ENCODE measurements at places on chromosomes 5 and 9. TPM values are rescaled to one million over a fixed set of nuclear protein-coding genes. Genes with fewer than 3 reads are reported as not detected.

The COL15A1 gene
- 109 TPM for total RNA-seq

The CARD9 gene
- 2.3 TPM for total RNA-seq

The IL13 gene
- total RNA-seq, result not detected

The MSX2 gene
- 0.81 TPM for total RNA-seq

The MEGF10 gene
- 0.27 TPM for total RNA-seq

The IL9 gene
- total RNA-seq, result not detected

The PLCXD3 gene
- 1.7 TPM for total RNA-seq

The PRR16 gene
- 3.2 TPM for total RNA-seq

The SAPCD2 gene
- total RNA-seq, result 0.13 TPM

The ACSL6 gene
- 1.7 TPM for total RNA-seq

The STKLD1 gene
- 0.93 TPM for total RNA-seq

The SLC6A18 gene
- not detected for total RNA-seq

The SLC4A9 gene
- not detected for total RNA-seq

The CDC37L1 gene
- 86.3 TPM for total RNA-seq

The FBP1 gene
- total RNA-seq, result 6.3 TPM

The PROB1 gene
- 9.1 TPM for total RNA-seq

The LCP2 gene
- total RNA-seq, result 17.0 TPM

The OXCT1 gene
- total RNA-seq, result 44.1 TPM

The TAL2 gene
- total RNA-seq, result not detected

The PFDN1 gene
- total RNA-seq, result 95.6 TPM

The SLCO6A1 gene
- total RNA-seq, result not detected

The PCDHAC2 gene
- total RNA-seq, result 1.6 TPM

The PKD2L2 gene
- total RNA-seq, result 0.15 TPM

The SPAG8 gene
- 1.0 TPM for total RNA-seq

The EGFLAM gene
- total RNA-seq, result 7.6 TPM

The NUTM2F gene
- total RNA-seq, result not detected

The GPX8 gene
- 11.9 TPM for total RNA-seq

The TXNDC8 gene
- not detected for total RNA-seq

The SNCB gene
- not detected for total RNA-seq

The SLC45A2 gene
- total RNA-seq, result 0.15 TPM

The PHYHD1 gene
- total RNA-seq, result 27.1 TPM

The LURAP1L gene
- 29.6 TPM for total RNA-seq

The PCDHB2 gene
- total RNA-seq, result 3.0 TPM

The BAAT gene
- not detected for total RNA-seq

The EQTN gene
- total RNA-seq, result not detected

The MLANA gene
- not detected for total RNA-seq

The RNF130 gene
- total RNA-seq, result 105 TPM

The ANKRD18A gene
- 0.16 TPM for total RNA-seq

The FTMT gene
- not detected for total RNA-seq

The TRAF1 gene
- total RNA-seq, result 8.5 TPM

The CYLC2 gene
- total RNA-seq, result not detected

The SYNPO gene
- total RNA-seq, result 35.9 TPM

The NDUFAF2 gene
- 44.0 TPM for total RNA-seq

The ERAP2 gene
- 12.0 TPM for total RNA-seq

The AK8 gene
- 0.31 TPM for total RNA-seq

The CCL28 gene
- 2.6 TPM for total RNA-seq

The FYB1 gene
- 9.3 TPM for total RNA-seq

The TMEM174 gene
- not detected for total RNA-seq

The TMEM8B gene
- total RNA-seq, result 23.8 TPM

The PTGS1 gene
- total RNA-seq, result 36.1 TPM
